ENCODE measurements at places on chromosomes 13 and 19.

DNA sequence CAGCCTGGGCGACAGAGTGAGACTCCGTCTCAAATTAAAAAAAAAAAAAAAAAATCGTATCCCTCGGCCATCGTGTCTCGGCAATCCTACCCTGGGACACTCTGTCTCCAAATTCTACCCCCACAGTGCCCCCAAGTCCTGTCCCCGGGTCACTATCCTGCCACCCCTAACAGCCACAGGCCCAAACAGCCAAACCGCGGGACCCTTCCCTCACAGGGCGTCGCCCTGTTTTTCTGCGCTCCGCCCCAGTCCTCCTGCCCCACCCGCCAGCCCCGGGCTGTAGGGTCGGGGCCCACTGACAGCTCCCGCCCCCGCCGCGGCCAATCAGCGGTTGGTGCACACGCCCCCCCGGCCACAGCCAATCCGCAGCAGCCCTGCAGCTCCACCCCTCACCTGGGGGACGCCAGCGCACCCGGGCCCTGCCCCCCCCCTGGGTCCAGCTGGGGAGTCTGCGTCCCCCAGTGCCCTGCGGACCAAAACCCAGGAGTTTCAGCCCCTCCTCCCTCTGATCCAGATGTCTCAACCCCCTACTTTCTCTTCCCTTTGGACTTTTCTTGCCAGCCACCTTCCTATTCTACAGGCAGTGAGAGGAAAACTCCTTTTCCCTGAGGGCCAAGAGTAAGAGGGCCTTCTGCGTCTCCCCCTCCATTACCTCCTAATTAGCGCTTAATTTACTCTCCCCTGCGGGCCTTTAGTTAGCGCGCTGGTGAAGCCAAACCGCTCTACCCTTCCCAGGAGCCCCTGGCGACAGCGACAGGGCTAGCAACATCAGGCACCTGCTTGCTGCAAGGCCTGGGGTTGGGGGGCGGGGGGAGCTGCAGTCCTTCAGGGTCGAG, 1.5 kb upstream of the BCAT2 start:
- DNase-seq, result peak; percentile 75

GRCh38 chr13:113945857-113946408, 27.9 kb downstream of the C13orf46 start:
- no peak for DNase-seq

GRCh38 chr13:43864921-43865320, 14.6 kb downstream of the CCDC122 start:
- DNase-seq, result no peak

DNA sequence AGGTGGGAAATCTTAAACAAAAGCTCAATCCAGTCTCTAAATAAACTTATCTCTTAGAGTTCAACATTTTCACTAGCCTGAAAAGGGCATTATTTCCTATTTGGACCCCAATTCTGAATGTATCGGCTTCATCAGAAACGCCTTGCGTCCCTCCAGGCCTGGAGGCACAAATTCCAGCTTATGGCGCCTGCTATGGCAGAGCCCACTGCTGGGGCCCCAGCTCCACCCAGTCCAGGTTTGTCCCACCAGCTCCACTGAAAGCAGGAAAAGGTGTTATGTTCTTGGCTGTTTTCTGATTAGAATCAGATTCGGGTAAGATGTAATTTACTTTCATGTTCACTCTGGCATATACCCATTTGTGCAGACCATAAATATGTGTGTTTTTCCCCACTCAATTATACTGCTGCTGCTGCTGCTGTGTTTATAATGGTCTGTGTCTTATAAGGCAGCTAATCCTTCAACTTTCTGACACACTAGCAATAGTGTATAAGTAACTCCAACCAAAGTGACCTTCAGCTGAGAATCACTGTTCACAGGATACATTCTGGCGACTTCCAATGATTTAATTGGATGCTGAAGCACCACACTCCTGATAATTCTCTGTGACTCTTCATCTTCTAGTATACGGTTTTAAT, 6.4 kb downstream of the IRS2 start:
- no peak for DNase-seq
